ENCODE measurements at places on chromosomes 12 and 14.

GRCh38 chr12:9634969-9635754, 27.4 kb upstream of the KLRB1 start:
- no peak for DNase-seq

DNA sequence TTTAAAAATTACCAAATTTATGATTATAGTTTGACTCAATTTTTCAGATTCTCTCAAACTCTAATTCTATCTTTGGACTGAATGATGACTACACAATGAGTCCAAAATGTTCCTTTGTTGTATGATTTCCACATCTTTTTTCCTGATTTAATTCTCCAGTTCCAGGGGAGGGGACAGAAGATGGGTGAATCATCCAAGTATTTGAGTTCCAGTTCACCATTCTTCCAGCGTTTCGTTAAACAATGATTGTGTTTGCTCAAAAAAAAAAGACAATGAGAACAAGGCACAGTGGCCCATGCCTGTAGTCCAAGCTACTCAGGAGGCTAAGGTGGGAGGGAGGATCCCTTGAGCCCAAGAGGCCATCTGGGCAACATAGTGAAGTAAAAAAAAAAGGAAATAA, 23.8 kb downstream of the BAZ1A start:
- no peak for DNase-seq

DNA sequence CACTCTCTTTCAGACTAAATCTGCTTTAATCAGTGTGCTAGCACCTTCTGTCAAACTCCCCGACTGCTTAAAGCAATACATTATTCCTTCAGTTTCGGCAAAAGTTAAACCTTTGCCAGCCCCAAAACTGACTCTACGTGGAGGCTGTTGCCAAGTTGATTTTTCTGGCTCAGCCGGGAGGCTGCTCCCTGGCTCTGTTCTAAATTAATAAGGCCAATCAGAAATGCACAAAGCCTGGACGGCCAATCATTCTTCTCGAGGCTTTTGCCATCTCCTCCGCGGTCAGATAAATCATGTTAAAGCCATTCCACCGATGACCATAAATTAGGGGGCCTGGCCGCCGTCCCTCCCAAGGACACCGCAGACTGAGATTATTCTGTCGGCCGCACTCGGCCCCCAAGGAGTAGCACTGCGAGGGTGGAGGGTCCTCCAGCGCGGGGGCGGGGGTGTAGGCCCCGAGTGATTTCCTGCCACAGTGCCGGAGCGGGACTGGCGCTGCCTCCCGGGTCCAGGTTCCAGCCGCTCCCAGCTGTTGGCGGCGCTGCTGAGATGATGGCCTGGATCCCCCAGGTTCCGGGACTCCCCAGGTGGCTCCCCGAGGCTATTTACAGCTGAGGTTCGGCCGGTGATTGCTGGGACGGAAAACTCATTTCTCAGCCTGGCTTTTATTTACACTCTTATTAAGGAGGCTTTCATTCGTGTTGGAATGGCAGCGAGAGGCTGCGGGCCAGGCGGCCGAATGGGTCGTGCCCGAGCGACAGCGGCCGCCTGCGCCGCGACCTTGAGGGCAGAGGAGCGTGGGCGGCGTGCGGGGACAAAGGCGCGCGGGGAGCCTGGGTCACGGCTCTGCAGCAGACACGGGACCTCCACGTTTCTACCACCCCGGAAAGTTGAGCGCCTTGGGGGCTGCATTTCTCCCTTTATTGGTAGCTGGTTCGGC, 165.1 kb downstream of the MON2 start:
- DNase-seq = no peak

DNA sequence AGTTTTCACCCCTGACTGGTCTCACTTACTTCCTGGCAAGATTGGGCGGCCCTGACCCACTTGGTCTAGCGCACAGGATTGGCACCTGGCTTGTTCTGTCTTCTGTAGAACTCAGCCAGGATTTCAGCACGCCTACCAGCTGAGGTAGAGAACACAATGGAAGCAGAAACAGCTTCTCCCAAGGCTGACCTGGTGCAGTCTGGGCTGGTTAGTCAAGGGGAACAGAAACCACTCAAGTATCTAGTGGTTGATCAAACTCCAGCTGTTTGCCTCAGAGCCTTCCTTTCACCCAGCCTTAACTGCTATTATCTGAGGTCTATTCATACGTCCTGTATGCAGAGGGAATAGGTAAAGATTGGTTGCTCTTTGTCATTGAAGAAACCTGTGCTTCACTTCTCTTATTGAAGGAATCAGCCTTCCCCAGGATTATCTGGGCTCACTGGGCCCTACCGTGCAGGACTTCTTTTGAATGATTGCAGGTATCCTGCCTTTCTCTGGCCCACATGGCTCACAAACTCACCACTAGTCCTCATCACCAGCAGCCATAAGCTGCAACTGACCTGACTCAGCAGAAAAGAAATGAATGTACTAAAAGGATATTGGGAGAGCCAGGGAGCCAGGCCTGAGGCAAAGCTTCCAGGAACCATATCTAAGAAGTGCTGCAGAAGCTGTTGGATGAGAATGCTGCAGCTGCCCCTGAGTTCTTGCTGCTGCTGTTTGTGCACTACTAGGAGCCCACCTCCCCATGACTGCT, 2.5 kb upstream of the PLEKHD1 start:
- no peak for DNase-seq

- DNase-seq = no peak
These were observed 352.2 kb downstream of the AACS start for GRCh38 chr12:125417446-125417845.

DNA sequence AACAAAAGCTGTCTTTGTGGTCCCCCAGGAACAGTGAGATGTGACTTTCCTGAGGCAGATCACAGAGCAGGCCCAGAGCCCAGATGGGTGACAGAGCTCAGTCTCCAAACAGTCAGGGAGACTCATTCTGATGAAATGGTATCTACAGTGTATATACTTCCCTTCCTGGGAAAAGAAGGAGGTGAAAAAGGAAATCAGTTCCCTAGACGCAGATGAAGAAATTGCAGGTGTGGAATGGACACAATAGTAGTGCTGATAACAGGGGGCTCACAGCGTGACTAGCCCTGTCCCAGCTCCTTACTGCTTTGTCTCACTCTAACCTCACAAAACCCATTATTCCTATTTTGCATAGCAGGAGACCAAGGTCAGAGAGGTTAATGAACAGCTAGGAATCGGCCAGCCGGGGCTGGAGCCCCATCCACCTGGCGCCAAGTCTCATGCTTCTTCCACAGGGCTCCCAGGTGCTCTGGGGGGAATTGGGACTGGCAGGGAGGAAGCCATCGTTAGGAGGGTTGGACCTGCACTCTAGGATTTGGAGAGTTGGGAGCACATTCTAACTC, 11.9 kb downstream of the KCNH3 start:
- DNase-seq = no peak

GRCh38 chr14:37508503-37508902, 86.5 kb downstream of the FOXA1 start:
- no peak for DNase-seq

DNA sequence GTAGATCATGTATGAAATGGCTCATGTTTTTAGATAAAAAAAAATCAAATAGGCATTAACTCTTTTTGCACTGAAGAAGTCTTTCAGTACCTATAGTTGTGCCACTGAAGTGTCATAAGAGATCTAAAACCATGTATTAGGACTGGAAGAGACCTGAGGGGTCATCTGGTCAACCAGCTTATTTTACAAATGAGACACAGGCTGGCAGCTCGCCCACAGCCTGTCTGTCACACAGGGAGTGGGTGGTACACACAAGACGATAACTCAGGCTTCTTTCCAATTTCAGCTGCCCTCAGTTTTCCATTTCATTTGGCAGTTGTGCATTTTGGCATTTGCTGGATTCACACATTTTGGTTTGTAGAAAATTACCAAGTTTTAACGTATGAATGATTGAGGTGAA, 34.7 kb downstream of the C12orf75 start:
- no peak for DNase-seq

Measured in CMK (cell line).